ENCODE measurements at places on chromosomes 13 and 19.

- DNase-seq, result no peak
Measured at GRCh38 chr19:1287354-1288225, 1.9 kb downstream of the EFNA2 start.

DNA sequence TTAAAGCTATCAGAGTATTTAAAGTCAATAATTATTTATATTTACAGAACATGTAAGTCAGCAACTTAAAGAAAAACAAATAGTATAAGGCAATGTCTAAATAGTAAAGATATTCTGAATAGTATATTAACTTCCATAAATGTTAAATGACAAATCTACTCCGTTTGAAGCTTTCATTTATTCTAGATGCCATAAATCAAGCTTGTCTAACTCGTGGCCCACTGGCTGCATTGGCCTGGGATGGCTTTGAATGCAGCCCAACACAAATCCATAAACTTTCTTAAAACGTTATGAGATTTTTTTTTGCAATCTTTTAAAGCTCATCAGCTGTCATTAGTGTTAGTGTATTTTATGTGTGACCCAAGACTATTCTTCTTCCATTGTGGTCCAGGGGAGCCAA lies 1117.1 kb upstream of the PCDH9 start:
- DNase-seq, result no peak

GRCh38 chr13:100130092-100130491 lies 41.2 kb downstream of the PCCA start:
- DNase-seq, result no peak

DNA sequence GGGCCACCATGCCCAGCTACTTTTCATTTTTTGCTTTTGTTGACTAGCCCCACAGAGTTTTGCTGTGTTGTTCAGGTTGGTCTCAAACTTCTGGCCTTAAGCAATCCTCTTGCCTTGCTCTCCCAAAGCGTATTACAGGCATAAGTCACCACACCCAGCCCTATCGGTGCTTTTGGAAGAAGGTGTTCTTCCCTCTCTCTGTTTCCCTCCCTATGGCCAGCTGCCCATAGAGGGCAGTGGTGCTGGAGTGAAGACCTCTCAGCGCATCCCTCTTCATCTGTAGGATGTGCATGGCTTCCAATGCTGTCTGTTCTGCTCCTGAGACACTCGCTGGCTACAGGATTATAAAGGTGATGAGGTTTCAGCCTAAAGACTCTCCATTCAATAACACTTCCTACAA lies 1.3 kb upstream of the CD22 start:
- no peak for DNase-seq

- no peak for DNase-seq
Measured at GRCh38 chr13:74487091-74487722, 353.0 kb upstream of the KLF12 start.

- DNase-seq, result no peak
Measured at GRCh38 chr19:46474211-46474610, 2.8 kb upstream of the PNMA8A start.

DNA sequence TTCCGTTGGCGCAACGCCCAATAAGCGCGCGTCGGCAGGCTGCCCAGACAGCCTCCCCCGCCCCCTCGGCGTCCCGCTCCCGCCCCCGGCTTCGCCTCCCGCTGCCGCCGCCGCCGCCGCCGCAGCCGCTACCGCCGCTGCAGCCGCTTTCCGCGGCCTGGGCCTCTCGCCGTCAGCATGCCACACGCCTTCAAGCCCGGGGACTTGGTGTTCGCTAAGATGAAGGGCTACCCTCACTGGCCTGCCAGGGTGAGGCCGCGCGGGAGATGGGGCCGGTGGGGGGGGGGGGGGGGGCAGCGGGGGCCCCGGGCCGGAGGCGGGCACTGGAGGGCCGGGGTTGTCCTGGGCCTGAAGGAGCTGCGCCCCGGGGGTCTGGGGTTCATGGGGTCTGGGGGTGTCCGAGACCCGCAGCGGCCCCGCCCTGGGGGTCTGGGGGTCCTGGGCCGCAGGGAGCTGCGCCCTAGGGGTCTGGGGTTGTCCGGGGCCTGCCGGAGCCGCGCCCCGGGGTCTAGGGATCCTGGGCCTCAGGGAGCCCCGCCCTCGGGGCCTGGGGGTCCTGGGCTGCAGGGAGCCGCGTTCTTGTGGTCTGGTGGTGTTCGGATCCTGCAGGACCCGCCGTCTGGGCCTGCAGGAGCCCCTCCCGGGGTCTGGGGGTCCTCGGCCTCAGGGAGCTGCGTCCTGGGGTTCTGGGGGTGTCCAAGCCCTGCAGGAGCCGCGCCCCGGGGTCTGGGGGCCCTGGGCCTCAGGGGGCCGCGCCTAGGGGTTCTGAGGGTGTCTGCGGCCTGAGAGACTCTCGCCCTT lies at the start of gene HDGFL2:
HDGFL2 (plus strand) TSS at position 124 of the 801 bp plus-strand sequence; CDS start at position 178, 54 bp downstream.
- DNase-seq, result no peak
